Right ventricle myocardium inferior (tissue), 1 donor: ENCODE measurements at places on chromosomes 2 and 18.

DNA sequence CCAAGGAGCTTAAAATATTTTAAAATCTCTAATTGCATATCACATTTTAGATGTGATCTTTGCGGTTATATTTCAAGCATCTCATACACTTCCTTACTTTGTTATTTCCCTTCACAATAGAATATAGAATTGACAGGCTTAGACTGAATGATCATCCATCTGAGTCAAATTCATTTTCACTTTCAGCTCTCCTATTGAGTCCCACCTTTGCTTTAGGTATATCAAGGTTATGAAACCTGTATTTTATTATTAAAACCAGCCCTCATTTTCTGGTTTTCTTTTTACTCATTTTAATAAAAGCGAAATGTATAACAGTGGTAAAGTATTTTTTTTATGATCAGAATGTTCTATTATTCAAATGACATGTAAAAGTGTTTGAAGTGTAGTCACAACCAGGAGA is 162.9 kb upstream of the KYNU start:
- no peak for DNase-seq

GRCh38 chr2:48026865-48027264 is 120.6 kb upstream of the FBXO11 start:
- DNase-seq = no peak

DNA sequence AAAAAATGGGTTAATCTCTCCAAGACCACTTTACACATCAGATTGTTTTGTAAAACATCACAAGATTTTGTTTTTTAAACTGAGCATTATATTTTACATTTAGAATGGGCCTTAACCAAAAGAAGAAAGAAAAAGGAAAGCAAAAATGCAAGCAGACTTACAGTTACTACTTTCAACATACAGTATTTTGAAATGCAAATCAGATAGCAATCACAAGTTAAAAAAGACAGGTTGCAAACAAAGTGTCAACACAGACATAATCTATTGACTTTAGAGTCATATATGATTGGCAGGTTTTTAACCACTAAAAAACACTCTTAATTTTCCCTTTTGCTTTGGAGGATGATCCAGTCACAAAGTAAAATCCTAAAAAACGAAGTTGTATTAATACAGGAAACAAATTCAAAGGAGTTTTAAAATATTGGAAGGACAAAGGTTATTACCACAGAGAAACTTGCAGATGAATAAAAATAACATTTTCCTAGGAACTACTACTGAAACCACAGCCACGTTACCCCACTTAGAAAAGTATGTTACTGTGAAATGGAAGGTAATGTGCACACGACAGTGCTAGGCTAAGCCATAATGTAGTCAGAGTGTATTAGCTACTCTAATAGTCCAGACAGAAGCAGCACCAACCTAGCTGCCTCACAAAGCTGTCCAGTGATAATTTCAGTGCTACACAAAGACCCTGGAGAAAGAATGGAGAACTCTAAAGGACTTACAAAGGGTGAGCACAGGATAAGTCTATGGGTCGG is 22.9 kb downstream of the DARS1 start:
- DNase-seq = no peak

DNA sequence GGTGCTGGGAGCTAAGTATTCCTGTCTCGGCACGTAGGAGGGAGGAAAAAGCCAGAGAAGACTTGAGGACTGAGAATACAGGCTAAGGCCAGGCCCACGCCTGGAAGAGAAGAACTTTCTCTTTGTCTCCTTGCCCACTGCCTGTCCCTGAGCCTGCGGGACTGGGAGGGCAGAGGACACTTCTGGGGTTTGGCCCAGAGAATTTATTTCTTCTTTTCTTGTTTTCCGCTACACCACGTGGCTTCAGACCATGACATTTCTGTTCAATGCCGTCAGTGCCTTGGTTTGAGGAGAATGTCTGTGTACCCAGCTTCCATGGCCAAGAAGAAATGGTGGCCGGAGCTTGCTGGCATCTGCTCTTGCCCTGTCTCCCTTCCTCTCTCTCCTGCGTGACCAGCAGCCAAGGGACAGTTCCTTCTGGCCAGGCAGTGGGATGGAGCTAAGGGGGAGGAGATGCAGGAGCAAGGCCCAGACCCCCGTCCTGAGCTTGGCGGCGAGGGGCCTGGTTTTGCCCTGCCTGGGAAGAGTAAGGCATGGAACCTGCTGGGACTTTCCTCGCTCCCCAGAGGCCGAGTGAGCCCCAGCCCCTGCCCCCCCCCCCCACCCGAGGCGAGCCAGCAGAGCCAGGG is 140.3 kb downstream of the KLHL29 start:
- DNase-seq = no peak

DNA sequence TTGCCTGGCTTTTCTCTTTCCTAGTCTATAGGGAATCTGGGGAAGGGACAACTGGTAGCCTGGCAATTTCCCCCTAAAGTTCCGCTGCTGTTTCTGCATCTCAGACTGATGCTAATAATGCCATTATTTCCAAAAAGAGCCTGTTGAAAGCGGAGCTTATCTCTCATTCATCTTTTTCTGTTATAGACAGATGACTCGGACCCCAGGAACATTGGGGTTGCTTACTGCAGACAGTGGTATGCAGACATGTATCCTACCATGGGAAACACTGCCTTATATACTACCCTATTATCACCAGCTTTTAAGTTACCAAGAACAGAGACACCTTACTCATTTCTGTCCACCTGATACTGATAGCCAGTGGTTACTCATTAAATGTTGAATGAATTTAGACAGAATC is 15.3 kb downstream of the ETAA1 start:
- DNase-seq = no peak

GRCh38 chr2:145547620-145548019 is 1027.7 kb upstream of the ZEB2 start:
- DNase-seq = no peak

DNA sequence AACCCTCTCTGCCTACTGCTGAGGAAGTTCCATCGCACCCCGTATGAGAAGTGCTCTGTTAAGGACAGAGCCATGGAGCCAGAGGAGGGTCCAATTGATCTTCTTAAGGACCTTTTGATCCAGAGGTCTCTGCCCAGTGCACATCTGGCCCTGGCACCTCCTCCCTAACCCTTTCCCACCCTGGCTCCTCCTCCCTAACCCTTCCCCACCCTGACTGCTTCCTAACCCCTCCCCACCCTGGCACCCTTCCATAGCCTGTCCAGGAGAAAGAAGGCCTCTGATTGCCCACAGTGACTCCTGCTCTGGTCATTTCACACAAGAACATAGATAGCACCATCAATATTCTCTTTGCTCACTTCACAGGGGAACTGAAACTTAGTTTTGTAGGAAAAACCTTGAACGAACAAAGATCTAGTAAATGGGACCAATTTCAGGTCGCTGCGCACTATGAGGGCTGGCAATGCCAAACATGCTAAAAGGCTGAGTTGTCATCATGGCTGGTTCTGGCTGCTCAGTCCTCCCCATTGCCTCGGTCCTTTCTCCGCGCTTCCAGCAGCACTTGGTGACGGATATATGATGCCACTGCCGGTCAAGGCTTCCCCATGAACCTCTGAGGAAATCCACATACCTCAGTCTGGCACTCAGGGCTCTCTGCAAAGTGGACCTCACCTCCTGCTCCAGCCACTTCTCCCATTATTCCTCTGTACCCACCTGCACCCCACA is 49.2 kb downstream of the PKDCC start:
- DNase-seq = no peak

DNA sequence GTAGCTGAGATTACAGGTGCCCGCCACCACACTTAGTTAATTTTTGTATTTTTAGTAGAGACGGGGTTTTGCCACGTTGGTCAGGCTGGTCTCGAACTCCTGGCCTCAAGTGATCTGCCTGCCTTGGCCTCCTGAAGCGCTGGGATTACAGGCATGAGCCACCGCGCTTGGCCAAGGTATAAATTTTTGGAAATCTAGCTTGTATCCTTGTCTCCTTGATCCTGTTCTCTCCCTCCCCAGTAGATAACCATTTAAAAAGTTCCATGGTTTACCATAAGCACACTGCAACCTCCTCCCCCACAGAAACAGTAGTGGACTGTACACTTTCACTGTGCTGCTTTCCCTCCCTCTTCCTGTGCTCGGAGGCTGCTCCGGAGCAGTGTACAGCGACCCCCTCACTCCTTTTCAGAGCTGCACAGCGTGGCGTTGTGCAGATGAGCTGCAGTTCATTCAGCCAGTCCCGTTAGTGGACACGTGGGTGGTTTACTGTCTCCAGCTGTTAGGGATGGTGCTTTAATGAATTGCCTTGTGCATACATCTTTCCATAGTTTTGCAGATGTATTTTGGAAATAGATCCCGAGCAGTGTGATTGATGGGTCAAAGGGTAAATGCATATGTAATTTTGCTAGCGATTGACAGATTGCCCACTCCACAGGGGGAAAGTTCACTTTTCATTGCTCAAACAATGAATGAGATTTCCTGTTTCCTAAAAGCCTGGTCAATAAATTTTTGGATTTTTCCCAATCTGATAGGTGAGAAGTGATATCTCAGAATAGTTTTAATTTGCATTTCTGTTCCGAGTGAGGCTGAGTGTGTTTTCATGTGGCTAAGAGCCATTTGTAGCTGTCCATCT is 14.8 kb downstream of the ASB1 start:
- no peak for DNase-seq

DNA sequence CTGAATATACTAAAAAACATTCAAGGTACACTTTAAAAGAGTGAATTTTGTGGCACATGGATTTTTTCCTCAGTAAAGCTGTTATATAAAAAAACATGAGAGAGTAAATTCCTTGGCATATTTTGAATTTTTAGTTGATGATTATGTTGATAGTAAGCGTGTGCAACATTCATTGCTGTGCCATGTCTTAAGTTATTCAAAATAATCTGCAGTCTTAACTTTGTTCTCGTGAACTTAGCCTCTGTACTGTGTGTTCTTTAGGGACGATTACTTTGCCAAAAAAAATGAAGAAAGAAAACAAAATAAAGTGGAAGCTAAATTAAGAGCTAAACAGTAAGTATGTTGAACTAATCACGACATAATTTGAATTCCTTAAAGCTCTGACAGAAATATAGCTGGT is 9.6 kb downstream of the SSB start:
- no peak for DNase-seq

DNA sequence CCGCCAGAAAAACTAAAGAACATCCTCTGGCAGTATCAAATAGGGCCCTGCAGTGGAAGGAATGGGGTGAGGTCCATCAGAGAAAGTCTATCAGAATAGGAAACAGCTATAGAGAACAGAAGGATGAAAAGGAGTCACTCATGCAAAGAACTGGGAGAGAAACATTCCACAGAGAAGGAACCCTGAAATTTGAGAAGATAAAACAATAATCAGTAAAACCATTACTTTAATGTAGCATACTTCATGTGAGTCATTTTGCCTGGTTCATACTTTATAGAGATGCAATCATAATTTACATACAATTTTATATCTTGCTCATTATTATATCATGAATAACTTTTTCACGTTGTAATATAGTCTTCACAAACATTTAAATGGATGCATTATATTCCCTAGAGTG is 402.2 kb downstream of the NCKAP5 start:
- DNase-seq = no peak

- DNase-seq = peak; percentile 27
These were observed 153.3 kb upstream of the RBMS1 start for GRCh38 chr2:160646684-160647444.

GRCh38 chr2:95402370-95403203 is at the start of gene FAHD2A:
FAHD2A (plus strand) TSS chr2:95402708; CDS start chr2:95405559, 2,851 bp downstream.
- DNase-seq = peak; percentile 99

GRCh38 chr18:77131652-77132368 is 773 bp downstream of the MBP start:
- DNase-seq = peak; percentile 85

GRCh38 chr18:50177294-50177992 is 17.5 kb downstream of the MYO5B start:
- DNase-seq = no peak

GRCh38 chr2:159066541-159067156 is 98.2 kb downstream of the TANC1 start:
- DNase-seq = no peak

GRCh38 chr2:72971036-72971435 is 53.7 kb downstream of the EMX1 start:
- peak; percentile 4 for DNase-seq

GRCh38 chr2:101442042-101442666 is 32.8 kb downstream of the RFX8 start:
- DNase-seq = no peak

- DNase-seq = peak; percentile 50
These were observed at the start of gene COL5A2 for GRCh38 chr2:189179570-189179950. COL5A2 (minus strand) TSS chr2:189179761; CDS start chr2:189179604, 157 bp downstream.

GRCh38 chr2:102034683-102035548 is 43.2 kb downstream of the IL1R2 start:
- peak; percentile 49 for DNase-seq

- no peak for DNase-seq
These were observed 277.5 kb upstream of the ZSWIM2 start for GRCh38 chr2:187126247-187127005.

- no peak for DNase-seq
These were observed 58.0 kb downstream of the ZNF516 start for GRCh38 chr18:76437011-76437410.

- DNase-seq = no peak
These were observed 214.5 kb downstream of the TMEM182 start for GRCh38 chr2:102975996-102976975.

DNA sequence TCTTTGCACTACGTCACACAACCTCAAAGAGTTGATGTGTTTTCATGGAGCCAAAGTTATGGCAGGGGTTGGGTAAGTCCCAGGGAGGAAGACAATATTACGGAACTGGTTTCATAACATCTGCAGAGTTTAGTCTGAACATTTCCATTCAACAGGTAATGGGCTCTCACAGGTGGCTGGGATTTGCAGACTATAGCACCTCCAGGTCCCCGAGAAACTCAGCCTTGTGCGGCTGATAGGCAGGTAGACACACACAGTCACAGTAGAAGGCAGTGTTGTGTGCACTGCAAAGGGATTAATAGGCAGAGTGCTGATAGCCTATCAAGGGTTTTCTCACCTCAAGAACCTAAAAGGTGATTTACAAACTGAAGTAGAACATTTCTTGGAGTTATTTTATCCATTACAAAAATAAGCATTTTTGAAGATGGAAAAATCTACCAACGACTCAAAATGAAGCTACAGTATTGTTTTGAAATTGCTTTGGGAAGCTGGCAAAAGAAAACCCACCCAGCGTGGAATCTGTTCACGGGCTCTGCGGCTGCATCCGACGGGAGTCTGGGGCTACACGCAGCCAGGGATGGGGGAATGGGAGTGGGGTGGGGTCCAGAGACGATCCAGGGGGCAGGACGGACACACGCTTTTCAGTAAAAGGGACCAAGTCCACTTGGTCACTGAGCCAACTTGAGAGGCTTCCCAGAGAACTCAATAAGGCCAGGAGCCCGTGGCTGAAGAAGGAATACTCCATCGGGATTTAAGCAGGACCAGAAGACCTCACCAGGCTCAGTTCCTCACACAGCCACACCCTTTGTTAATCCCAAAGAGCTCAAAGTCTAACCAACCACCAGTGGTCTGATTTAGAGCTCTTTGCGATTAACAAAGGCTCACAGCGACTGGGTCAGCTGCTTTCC is 82.9 kb downstream of the CHRNA1 start:
- no peak for DNase-seq

DNA sequence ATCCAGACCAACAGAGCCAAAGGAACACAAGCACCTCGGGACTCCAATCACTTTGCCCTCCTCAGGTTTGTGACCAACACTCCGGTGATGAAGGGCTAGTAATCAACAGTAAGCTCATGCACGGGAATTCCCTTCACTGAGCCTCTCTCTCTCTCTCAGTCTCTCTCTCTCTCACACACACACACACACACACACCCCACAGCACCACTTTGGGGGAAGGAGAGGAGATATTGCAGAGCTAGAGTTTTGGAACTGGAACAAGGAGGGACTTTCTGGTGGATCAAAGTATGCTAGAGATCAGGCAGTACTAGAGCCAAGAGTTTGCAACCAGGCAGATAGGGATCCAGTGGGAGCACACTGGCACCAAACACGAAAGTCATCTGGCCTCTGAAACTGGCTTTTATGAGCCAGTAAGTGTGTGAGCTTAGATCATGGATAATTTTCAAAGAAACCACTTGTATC is 98.7 kb downstream of the ANKRD44 start:
- no peak for DNase-seq
